Activated CD4-positive, alpha-beta T cell treated with anti-CD3 and anti-CD28 coated beads, Interleukin-2, amount 10 ng/mL, durations not matched to agents 24 days and 14 days (primary cell): ENCODE measurements at places on chromosomes 11 and 22. TPM values are rescaled to one million over a fixed set of nuclear protein-coding genes. Genes with fewer than 3 reads are reported as not detected.

- no peak for DNase-seq
Observed at GRCh38 chr11:92253945-92254344, 29.3 kb downstream of the FAT3 start.

The OR10A2 gene
- not detected in 2 replicates for total RNA-seq

DNA sequence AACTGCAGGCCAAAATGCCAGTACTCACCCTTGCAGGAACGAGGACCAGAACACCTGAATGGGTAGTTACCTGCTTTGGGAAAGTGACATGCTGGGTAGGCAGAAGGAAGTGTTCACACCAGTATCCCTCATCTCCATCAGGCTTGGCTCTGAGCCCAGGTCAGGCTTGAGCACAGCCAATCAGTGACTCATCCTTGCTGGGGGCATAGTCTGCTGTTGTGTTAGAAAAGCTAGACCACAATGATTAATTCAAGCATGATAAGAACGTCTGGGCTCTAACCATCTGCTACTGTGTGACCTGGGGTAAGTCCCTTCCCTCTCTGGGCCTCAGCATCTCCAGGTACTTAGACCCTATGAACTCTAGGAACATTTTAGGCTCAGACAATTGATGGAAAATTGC is 450.4 kb downstream of the MIAT start:
- DNase-seq = no peak

DNA sequence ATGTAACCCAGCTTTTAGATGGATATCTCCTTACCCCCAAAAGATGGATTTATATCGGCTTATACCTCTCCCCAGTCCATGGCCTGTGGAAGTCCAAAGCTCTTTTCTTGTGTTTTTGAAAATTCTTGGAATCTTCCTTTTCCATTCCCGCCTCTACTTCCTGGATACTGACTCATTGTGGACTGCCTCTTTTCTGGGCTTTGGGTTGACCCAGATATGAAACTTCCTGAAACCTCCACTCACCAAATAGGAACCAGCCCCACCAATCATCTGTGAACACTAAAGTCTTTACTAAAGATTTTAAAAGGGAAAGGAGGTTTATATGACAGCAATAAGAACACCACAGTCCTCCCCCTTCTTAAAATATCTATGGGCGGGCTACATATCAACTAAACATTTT is 163.4 kb upstream of the SYN3 start:
- DNase-seq = no peak

DNA sequence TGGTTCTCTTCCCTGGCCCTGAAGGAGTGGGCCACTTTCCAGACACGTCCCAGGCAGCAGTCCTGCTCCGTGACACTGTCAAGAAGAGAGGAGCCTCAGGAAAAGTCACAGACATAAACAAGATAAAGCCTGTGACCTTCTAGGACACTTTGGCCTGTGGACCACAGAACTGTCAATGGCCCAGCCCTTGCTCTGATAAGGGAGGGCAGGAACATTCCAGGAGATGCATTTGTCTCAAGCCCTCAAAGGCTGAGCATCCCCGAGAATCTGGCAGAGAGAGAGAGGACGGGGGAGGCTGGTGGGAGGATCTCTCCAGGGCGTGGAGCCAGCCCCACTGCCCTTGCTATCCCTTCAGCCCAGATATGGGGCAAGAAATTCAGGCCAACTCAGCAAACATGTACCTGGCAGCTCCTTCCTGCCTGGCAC is 476.4 kb downstream of the INSC start:
- DNase-seq = no peak

DNA sequence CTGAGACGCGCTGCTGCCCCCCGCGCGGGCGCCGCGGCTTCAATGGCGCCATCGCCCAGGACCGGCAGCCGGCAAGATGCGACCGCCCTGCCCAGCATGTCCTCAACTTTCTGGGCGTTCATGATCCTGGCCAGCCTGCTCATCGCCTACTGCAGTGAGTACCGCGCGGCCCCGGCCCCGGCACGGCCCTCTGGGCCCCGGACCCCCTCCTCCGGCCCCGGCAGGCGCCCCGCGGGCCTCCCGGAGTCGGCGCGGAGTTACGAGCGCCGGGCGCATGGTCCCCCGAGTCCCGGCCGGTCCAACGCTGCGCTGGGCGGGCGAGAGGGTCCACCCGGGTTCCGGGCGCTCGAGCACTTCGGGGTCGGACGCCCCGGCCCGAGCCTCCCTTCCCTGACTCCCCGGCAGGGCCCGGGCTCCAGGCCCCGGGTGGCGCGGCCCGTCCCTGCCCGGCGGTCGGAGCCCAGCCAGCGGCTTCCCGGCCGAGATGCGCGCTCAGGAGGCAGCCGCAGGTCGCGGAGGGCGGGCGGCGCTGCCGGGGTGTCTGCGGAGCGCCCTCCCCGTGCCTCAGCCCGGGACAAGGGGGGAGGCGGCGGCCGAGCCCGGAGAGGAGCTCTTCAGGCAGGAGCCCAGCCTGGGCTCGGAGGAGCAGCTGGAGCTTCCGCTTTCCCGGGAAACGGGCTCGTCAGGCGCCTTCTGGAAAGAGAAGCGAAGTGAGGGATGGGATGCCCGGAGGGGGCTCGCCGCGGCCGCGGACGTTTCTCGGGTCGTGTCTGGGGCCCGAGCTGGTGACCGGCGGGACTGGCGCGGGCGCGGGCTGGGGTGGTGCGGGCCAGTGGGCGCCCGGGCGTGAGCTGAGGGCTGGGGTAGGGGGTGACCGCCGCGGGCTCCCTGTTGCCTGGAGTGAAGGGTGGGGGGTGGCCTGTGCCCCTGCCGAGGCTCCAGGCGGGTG is 1337.8 kb downstream of the BRD1 start:
- DNase-seq = no peak
